ENCODE measurements at places on chromosomes 5 and 9.

- DNase-seq = no peak
These were observed 192.6 kb upstream of the RASA1 start for GRCh38 chr5:87074934-87075541.

DNA sequence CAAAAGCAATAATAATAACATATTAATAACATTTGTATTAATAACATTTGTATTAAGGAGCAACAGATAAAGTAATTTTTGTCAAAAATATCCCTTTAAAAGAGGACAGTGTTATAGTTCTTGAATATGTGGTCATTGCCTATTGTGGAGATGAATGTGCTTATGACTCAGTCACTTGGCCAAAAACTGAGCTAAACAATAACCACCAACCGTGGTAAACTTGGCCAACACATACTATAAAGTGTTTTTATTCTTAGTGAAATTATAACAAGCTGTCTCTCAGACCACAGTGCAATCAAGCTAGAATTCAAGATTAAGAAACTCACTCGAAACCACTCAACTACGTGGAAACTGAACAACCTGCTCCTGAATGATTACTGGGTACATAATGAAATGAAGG lies 159.2 kb upstream of the PLPPR1 start:
- DNase-seq = no peak

DNA sequence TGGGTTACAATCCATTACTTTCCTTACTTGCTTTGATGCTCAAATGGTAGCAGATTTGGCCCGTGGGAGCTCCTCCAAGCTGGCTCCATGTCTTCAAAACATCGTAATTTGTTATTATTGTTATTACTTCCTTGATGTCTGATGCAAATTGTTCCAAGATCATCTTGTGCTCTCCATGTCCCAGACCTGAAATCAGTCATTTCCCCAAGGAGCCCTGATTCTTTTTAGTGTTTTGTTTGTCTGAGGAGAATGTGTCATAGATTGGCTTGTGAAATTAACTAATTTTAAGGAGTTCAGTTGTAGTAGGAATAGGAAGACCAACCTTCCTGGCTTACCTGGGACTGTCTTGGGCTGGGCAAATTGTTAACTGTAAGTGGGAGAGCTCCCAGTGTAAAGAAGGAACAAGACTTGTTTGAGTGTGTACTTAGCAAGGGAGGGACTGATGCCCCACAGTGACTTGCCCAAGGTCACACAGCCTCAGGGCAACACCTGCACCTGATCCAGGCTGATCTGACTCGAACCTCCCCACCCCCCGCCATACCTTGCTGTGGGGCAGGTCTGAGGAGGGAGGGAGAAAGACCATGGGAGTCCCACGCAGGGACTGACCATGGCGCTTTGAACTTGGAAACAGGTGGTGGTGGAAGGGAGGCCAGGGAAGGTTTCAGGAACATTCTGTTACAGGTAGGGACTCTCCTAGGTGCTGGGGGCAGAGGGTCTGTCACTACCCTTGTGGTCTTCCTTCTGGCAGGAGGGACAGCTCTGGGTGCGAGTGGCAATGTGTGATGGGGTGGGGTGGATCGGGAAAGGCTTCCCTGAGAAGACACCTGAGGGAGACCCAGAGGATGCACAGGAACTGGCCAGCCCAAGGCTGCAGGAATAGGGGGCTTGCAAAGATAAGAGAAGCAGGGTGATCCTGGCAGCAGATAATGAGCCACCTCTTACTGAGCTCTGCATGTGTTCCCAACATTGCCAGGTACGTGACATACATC lies 2.7 kb upstream of the BICD2 start:
- no peak for DNase-seq

- DNase-seq = no peak
These were observed 513.4 kb downstream of the CSNK1G3 start for GRCh38 chr5:124025306-124025845.
